Midbrain (tissue), 1 donor: ENCODE measurements at places on chromosomes 2 and 18.

DNA sequence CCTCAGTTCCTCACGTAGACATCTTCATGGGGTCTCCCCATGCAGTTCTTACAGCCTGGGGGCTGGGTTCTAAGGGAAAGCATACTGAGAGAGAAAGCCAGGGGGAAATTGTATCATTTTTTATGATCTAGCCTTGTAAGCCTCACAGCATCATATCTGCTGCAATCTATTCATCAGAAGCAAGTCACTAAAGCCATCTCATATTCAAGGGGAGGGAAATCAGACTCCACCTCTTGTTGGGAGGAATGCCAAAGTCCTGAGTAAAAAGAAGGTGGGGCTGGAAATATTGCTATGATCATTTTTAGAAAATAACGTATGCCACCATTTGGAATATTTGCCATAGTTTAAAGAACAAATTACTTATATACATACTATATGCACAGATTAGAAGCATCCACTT lies 304.6 kb downstream of the TXNL1 start:
- no peak for DNase-seq

DNA sequence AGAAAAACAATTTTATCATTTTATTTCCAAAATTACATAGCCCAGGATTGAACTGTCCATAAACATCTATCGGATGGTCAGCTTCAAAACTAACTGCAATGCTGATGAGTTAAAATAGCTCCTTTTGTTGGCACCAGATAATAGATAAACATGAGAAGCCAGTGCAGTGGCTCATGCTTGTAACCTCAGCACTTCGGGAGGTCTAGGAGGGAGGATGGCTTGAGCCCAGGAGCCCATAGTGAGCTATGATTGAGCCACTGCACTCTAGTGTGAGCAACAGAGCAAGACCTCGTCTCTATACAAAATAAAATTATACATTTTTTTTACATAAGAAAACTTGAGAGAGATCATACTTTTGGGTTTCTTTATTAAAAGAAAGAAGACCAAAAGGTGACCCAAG lies 34.6 kb upstream of the IMPA2 start:
- DNase-seq, result no peak

DNA sequence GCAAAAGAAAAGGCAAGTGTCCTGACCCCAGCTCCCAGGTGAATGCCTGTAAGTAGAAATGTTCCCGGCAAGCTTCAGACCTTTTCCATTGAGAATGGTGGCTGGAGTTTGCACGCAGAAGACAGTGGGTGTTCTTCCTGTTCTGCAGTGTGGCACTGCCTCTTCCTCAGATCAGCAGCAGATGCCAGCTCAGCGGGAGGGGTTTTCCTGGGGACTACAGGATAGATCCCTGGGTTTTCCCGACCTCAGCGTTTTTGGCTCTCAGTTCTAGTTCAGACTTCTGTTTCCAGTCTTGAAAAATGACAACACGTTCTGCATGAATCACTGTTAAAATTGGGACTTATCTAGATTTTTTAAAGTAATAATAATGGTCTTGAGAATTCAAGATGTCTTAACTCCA lies 39.2 kb downstream of the GRHL1 start:
- DNase-seq, result no peak

GRCh38 chr2:119712571-119712970 lies 33.6 kb downstream of the TMEM177 start:
- no peak for DNase-seq

DNA sequence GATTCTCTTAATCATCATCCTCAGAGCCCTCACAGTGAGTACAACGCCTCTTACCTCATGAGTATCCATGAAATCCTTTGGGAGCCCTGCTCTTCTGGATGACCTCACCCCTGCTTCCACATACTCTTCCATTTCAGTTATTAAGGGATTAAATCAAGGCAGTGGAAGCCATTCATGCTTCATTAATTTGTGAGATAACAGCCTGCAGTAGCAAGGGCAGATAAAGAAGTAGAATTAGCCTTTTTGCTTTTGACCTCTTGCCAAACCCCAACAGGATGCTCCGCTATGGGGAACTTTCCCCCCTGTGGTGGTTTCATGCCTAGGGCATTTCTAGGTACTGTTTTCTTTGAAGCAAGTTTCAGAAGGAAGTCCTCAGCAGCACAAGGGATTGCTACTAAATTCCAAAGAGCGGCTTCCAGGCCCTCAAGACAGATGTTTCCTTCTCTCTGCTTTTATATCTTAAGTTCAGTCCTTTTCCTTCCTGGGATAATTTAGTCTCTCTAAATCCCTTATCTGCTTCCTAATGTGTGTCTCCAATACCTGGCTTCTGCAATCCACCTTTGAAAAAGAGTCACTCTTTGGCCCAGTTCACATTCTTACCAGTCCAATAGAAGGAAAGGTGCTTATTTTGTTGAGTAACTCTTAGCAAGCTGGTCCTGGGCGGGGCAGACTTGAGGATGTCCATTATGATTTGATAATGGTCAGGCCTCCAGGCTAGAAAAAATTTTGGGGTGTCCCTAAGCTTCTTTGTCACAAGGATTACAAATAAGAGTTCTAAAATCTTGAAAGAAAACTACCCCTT lies 76.9 kb downstream of the MYO1B start:
- peak; percentile 18 for DNase-seq

GRCh38 chr2:183123959-183124221 lies 353 bp upstream of the NUP35 start:
- DNase-seq, result no peak

DNA sequence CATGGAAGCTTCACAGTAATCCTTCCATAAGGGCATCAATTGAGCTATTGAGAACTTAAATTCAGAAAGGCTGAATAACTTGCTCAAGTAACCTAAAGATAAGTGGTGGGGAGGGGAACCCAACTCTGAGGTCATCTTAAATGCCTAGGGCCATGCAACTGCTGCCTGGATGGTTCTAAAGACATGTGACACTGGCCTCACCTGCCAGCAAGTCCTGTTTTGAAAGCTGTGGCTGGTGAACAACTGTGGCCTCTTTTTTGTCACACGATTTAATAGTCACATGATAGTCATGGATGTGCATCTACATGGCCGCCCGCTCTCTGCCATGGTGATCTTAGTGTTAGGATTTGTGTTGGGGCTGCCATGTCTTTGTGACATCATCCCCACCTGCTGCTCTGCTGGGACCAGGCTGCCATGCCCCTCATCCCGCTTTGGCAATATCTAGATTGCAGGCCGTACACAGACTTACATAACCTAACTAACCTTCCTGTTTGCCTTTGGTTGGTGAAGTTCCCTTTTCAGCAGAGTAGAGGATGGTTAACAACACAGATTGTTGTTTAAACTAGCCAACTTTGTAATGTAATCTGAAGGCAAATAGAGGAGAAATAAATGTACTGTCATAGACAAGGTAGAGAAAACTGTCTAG lies 177.9 kb upstream of the SH3BP4 start:
- DNase-seq, result no peak

GRCh38 chr2:63712748-63713147 lies 124.0 kb downstream of the MDH1 start:
- no peak for DNase-seq

- DNase-seq, result no peak
These were observed 6.1 kb downstream of the AGXT start for GRCh38 chr2:240874715-240875227.

GRCh38 chr2:193549661-193550060 lies 1354.9 kb upstream of the TMEFF2 start:
- no peak for DNase-seq

- DNase-seq, result no peak
These were observed 689 bp downstream of the RPRD1A start for GRCh38 chr18:36066686-36067054.

DNA sequence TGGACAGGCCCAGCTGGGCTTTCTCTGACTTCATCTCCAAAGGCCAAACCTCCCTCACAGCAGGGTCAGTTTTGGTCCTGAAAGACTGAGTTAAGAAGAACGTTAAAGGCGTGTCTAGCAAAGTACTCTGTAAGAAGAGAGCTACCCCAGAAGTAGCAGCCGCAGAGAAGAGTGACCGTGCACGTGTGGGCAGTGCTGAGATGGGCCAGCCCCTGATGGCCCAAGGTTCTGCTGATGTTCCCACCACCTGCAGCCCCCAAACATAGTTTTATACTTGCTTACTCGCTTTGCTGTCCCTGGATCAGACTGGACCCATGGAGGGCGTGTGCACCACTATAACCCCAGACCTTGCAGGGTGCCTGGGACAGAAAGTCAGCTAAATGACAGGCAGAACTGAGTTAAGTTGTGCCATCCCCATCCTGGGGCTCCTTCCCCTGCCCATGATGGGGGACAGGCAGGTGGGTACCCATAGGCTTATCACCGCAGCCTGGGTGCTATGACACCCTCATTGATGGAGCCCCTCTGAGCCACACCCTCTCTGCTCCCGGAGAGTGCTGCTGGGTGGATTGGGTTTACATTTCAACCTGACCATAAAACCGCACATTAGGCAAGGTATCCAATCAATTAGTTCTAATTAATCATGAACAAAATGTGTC lies 367.3 kb upstream of the HS6ST1 start:
- DNase-seq, result no peak

DNA sequence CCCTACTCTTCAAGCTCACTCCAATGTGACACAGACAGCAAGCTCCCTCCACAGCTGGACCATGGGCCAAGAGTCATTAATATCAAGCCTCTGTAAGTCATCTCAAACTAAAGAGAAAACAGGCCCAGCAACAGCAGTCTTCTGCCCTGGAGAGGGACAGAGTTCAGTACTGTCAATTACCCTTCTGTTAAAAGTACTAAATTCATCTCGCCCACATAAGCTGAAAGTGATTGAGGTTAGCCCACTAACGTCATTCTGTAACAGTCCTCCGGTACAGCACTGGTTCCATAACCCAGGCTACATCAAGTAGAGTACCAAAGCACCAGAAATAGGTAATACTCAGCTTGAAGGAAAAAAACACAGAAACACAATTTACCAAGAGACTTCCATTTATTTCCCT lies 25.9 kb downstream of the THADA start:
- DNase-seq, result no peak

- no peak for DNase-seq
These were observed 78.2 kb downstream of the ARHGAP28 start for GRCh38 chr18:6807515-6808257.

- DNase-seq, result no peak
These were observed 187.5 kb downstream of the SCG2 start for GRCh38 chr2:223414646-223415045.

DNA sequence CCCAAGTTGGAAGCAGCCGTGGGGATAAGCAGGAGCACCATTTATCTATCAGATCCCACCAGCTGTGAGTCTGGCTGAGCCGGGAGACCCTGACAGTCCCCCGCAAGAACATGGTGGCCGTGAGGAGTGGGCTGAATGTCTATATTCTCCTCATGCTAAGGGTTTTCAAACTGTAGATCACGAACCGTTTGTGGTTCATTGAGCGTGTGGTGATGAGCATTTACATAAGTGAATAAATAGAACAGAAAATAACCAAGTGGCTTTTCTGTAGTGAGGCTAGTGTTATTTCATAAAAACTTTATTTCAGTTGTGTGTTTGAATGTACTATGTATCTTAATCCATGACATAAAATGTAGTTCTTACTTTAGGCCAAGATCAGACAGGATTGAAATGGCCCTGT lies 190.2 kb upstream of the APCDD1 start:
- no peak for DNase-seq
